ENCODE measurements at places on chromosomes 6 and 20.

- no peak for DNase-seq
These were observed 45.1 kb downstream of the PTK7 start for GRCh38 chr6:43120944-43121913.

DNA sequence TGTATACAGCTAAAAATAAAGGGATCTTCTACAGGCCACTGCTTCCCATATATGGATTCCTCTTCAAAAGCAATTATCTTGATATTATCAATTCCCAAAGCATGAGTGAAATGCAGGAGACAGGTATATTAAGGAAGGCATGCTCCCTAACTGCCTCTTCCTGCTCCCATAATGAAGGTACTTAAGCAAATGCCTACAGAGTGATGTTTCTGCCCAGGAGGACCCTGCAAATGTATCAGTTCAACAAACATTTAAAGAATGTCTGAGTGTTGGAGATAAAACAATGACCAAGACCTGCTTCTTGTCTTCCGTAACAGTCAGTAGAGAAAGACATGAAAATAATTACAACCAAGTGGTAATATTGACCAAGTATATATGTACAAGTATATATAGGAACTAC lies 4.2 kb downstream of the UBE2J1 start:
- DNase-seq: no peak

GRCh38 chr6:18154507-18155149 lies at the start of gene TPMT:
Gene TPMT, minus strand, starts transcription at chr6:18155077. Its CDS starts 5,950 bp downstream, at chr6:18149127.
- DNase-seq: no peak

DNA sequence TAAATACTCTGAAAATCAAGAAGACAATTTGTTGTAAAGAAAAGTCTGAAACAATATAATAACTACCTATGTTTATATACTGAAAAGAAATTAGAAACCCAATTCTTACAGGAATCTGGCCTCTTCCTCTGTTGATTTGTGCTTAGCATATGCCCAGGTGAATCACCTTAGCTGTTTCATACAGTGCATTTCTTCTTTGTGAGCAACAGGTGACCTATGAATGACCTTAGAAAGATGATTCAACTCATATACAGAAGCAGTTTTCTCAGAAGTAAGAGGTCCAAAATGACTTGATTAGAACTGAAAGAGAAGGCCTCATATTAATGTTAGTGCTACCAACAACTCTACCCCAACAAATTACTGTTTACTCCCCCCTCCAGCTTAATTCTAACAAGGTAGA lies 419.5 kb upstream of the ID4 start:
- DNase-seq: no peak

DNA sequence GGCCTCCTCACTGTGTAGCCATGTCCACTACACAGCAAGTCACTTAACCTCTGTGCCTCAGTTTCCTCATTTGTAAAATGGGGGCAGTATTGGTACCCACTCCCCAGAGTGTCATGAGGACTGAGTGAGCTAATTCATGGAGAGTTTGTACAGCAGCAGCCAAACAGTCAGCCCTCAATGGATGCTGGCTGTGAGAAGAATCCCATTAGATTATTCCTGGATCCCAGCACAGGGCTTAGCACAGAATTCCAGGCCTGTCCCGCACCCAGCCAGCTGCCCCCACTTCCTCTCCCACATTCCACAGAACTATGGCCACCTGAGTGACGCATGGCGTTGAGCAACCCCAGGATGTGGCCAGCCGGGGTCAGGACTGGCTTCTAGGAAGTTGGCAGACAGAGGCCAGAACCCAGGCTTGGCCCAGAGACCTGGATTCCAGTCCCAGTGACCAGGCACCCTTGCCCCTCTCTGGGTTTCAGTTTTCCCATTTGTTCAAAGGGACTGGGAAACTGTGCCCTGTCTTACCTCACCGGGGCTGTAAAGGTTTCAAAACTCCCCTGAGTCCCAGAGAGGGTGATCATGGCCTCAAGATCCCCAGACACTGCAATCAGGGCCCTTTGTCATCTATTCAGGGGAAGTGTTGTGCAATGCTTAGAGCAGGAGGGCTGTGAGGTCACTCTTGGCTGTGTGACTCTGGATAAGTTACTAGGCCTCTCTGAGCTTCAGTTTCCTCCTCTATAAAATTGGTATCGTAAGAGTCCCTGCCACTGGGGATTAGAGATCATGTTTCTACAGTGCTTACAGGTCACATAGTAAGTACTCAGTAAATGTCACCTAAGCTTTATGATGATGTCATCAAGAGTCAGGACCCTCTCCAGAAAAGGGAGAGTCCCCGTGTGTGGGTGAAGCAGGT lies 3.0 kb upstream of the TGM2 start:
- DNase-seq: peak; percentile 97

DNA sequence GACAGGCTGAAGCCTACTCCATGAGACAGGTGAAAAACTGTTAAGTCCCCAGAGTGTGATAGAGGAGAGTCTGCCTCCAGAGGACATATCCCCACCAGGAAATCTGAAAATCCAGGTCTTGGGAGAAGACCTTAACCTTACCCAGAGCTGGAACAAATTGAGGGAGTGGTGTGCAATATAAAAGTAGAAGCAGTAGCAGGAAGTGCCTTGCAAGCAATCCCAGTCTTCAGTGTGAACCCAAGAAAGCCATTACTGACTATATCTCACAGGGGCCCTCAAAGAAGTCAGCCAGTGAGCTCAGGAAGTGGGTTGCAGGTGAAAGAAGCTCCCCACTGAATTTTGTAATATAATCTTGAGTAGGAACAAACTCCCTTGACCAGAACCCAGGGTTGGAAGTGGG lies 41.9 kb upstream of the PKIB start:
- no peak for DNase-seq

DNA sequence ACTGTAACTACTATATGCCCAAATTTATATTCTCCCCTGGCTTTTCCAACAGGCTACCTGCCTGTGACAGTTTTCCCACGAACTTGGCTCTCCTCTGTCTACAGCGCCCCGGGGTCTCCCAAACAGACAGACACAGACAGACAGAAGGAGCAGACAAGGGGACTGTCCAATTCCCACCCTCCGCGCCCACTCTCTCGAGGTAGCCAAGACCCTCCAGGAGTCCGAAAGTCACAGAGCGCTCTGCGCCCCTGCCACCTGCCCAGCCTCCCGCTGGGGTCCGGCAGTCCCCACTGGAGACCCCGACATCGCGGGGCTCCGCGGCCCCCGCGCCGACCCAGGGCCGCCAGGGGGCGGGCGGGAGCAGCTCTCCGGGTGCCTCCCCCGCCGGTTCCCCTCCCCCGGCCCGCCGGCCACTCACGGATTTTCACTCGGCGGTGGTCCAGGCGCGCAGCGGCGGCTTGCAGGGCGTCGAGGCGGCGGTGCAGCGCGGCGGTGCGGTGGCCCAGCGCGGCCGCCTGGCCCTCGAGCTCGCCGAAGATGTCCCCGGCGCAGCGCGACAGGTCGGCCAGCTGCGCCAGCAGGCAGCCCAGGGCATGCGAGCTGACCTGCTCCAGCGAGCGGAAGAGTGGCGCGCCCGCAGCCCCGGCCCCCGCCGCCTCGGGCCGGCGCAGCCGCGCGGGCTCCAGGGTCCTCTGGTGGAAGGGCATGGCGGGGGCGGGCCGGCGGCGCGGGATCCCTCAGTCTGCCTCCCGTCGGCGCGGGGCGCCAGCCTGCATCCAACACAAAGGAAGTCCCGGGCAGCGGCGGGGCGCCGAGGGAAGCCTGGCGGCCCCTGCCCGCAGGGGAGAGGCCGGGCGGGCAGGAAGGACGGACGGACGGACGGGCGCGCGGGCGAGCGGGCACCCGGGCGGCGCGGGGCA lies 81.3 kb upstream of the CCDC28A start:
- peak; percentile 82 for DNase-seq

DNA sequence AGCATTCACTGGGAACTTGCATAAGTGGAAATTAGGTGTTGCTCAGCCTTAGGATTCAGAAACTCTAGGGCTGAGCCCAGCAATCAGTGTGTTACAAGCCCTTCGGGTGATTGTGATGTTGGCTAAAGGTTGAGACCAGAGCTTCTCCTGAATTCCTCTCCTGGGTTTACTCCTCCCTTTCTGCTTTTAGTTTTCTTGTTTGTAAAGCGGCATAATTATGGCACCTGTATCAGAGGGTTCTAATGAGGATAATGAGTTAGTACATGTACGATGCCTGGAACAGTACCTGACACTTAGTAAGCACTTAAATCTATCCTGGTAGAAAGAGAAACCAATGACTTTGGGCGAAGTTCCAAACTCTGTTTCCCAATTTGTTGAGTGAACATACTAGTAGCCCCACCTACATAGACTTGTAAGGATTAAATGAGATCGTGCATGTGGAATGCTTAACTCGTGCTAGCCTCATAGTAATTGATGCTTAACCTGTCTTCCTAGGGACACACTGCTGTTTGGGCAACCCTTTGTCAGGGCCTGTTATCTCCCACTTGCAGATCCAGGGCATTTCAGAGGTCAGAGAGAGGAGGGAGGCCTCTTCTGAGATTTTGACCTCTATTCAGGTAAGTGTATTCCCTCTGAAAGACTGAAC lies 932 bp upstream of the EZR start:
- no peak for DNase-seq

GRCh38 chr6:155795173-155795796 lies 339.6 kb upstream of the NOX3 start:
- DNase-seq: peak; percentile 21

DNA sequence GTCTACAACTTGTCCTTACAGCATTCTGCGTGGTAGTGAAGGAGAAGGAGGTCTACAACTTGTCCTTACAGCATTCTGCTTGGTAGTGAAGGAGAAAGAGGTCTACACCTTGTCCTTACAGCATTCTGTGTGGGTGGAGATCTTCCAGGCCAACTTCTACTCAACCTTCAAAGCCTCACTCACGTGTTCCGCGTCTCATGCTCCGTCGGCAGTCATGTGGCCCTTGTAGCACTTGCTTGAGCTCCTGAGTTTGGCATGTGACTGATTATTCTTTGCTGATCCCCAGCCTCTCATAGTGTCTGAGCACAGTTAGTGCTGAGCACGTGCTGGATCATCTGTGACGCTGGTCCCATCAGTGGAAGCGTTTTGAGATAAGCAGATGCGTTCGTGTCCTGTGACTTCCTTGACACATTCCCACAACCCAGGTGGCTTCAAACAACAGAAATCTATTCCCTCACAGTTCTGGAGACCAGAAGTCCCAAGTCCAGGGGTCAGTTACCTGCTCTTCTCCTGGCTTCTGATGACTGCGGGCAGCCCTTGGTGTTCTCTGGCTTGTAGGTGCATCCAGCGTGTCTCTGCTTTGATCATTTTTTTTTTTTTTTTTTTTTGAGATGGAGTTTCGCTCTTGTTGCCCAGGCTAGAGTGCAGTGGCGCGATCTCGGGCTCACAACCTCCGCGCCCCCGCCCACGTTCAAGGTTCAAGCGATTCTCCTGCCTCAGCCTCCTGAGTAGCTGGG lies 2.6 kb downstream of the SS18L1 start:
- no peak for DNase-seq

DNA sequence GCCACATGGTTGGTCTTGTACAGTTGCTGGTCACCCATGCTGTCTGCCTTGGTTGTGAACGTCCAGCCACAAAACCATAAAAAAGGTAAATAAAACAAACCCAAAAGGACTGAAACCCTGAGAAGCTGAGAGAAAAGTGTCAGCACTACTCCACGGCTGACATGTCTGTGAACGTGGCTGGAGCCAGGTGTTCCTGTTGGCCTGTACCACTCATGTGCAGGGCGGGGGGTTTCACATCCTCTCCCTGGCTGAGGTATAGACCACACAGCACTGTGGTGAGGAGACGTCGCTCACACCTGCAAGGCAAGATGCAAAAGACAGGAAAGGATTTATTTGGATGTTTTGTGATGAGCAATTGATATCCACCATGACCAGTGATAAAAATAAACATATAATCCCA lies 51.9 kb upstream of the MRPS10 start:
- DNase-seq: no peak

DNA sequence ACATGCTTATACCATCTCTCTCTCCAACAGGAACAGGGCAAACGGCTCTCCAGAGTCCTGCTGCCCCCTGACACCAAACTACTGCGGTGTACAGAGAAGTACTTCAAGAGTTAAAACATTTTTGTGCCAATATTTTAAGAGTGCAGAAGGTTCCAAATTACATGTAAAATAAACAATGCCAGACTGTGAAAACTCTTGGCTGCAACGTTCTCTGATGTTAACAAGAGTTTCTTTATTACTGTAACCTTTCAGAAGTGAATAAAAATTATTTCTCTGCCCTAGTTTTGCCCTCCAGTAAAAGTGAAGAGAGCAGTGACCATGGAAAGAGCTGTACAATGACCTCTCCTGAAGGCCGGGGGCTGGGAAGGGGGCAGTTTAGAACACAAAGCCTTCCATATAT lies 41.4 kb upstream of the FAM83C start:
- no peak for DNase-seq

- peak; percentile 94 for DNase-seq
These were observed 558 bp downstream of the XKR7 start for GRCh38 chr20:31968291-31969126.

DNA sequence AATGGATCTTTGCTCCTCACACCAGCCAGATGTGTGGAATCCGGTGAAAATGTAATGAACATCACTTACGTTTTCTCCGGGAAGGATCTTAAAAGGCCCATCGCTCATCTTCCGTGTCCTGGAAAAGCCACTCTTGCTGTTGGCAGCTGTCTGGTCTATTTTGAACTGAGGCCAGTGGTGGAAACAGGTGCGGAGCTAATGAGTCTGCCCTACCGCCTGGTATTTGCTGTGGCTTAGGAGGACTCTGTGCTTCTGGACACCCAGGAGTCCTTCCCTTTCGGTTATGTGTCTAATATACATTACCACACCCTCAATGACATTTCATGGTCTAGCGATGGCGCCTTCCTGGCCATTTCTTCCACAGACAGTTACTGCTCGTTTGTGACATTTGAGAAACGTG lies 264.2 kb upstream of the PREP start:
- no peak for DNase-seq

DNA sequence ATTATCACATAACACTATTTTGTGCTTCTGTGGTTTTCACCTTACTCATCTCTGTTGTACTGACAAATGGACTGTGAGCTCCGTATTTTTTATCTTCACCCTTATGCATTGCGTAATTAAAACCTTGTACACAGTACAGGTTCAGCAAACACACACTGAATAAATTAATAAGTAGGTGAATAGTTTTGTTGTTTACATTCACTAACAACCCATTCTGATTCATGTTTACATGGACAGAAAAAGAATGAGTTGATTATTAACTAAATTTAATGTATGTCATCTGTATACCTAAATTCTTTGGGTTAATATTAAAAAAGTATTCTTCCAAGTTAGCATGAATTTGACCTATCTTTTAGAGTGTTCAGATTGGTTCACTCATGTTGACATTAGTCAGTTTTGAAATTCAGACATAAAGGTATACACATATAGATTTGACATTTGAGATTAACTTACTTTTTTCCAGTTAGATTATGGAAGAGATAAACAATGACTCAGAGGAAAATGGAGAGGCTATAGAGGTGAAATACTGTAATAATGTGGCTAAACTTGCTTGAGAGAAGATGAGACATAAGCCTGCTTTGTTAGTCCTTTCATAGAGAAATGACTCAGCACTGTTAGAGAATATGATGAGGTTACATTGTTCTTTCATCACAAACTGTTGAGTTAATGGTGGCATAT lies 541.7 kb upstream of the FLRT3 start:
- peak; percentile 18 for DNase-seq

DNA sequence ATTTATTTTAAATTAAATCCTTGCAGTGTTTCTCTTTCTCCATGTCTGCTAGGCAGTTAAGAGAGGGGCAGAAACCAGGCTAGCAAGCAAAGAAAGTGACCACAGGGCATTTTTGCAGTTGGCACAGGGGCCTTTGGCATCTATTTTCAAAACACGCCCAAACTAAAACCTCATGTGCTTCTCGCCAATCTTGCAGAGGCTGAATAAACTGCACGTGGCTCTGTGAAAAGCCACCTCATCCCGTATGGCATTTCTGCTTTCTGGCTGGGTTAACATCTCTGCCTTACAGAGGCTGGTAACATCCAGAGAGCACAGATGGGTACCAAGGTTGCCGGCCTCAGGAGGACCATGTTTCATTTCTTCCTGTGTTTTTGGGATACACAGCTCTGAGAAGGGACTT lies 54.6 kb downstream of the GJA10 start:
- no peak for DNase-seq

Data from cardiac muscle cell (in vitro differentiated cells and primary cell).